ENCODE measurements at places on chromosomes 3 and 15.

DNA sequence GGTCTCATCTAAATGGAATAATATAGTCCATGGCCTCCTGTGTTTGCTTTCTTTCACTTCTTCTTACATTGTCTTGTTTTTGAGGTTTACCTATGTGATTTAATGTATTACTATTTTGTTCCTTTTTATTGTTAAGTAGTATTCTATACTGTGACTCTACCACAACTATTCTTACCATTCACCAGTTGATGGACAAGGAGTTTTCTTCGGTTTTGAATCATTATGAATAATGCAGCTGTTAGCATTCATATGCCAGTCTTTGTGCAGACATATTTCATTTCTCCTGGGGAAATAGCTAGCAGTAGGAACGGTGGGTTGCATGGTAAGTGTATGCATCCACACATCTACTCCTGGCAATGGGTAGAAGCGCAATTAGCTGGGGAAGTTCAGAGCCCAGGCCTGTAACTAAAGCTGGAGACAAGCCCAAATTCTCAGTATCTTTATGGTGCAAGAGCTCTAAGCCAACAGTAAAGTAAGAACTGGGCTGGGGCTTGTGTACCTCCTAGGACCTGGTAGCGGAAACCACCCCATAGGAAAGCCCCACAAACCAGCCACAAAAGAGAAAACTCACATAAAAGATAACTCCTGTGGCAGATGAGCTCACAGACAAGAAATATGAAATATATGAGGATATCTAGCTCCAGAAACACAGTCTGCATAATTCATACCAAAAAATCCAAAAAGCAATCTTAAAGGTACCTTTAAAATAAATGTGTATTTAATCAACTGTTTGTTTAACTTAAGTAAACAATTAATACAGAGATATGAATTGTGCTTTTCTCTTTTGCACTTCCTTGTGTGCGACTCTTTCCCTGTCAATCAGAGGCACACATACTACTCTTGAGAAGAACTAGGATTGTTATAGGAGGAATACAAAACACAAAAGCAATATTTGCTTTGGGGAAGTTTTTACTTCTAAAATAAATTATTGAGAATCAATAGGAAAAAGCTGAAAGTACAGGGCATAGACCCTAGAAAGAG, 2.7 kb upstream of the CSTA start:
- DNase-seq: no peak

GRCh38 chr3:69823743-69824142, 84.5 kb downstream of the MITF start:
- DNase-seq: no peak

DNA sequence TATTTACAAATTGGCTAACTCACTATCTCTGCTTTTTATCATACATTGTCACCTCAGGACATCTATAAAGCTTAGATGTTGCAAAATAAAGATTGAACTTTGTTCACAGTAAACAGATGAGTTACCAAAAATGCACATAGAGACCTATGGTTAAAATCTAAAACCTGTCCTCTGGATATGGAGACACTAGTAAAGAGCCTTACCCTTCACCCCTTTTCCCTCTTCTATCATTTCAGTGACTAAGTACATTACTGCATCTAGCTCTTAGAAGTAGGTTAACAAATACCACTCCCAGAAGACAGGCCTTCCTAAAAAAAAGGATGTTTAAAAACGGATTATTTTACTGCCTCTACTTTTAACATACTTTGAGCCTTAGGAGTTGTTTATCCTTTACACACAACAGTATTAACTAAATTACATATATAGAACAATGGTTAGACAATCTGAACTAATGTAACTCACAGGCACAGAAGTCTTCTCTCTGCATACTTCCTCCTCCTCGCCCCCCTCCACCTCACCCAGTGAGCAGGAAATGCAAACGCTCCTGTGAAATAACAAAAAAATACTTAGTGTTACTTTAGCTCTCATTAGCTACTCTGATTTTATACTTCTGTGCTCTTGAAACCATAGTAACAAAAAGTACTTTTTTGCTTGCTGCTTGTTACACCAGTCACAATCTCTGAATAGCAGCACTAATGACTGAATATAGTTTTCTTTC, 23.3 kb downstream of the IREB2 start:
- no peak for DNase-seq

GRCh38 chr15:88950600-88951160, 37.5 kb upstream of the MFGE8 start:
- peak; percentile 30 for DNase-seq

- DNase-seq: no peak
Measured at GRCh38 chr3:49410066-49410845, 1.5 kb downstream of the RHOA start.

DNA sequence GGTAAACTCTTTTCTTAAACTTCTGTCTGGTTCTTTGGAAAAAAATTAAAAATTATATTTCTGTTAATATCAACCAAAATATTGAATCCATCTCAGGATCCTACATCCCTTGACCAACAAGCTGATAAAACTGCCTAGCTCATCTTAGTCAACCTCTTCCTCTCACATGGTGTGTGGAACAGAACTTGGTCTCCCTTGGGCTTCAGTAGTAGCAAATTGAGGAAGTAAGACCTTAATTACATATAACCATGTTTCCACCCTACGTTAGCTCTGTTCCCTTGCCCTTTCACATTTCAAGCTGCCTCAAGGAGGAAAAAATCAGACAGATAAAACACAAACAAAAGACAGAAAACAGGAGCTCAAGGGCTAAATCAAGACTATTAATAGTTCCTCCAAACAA, 116.4 kb downstream of the GREM1 start:
- peak; percentile 68 for DNase-seq

- no peak for DNase-seq
Measured at GRCh38 chr3:58668247-58668646, 1.7 kb upstream of the FAM3D start.

Measured in pons (tissue), 1 donor.